Hematopoietic multipotent progenitor cell treated with erythropoietin and hydrocortisone succinate and interleukin-3 and kit ligand, for 4 days (in vitro differentiated cells): ENCODE measurements at places on chromosomes 4 and X.
A peak's percentile ranks its signal among the peaks of the same experiment; 100 is the strongest.

GRCh38 chrX:143633461-143634308, 2.2 kb downstream of the SLITRK4 start:
- DNase-seq, result peak; percentile 17

DNA sequence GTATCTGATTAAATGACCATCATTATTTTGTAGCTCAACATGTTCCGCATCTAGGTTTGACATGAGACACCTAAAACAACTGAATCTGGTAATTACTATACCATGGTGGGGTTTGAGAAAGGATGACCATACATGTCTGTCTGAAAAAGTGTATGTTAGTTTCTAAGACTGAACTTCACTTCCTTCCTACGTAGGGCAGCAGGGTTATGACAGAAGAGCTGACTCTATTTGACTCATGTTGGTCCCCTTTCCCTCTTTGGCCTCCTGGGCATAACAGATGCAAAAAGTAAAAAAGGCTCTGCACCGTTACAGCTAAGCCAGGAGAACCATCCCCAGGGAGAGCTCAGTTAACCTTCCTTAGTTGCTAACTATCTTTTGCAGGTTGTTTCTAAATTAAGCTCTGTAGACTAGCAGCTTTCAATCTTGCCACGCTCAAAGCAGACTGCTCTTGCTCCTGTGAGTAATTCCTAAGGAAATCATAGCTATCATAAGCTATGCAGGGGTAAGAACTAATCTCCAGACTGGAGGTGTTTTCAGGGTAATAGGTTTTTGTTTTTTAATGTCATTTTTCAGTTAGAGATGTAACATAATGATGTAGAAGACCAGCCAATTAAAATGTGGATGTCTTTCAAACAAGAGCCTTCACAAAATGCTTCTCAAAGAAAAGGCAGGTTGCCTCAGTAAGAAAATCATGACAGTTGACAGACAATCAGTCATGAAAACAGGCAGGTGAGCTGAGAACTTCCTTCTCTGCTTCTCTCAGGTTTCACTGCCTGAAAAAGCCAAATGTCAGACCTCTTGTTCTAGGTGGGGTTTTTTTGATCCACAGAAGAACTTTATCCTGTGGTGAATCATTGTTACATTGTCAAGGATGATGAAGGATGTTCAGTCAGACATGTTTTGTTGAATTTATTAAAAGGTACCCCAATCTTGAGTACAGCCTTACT, 66.9 kb upstream of the DAPP1 start:
- no peak for DNase-seq

DNA sequence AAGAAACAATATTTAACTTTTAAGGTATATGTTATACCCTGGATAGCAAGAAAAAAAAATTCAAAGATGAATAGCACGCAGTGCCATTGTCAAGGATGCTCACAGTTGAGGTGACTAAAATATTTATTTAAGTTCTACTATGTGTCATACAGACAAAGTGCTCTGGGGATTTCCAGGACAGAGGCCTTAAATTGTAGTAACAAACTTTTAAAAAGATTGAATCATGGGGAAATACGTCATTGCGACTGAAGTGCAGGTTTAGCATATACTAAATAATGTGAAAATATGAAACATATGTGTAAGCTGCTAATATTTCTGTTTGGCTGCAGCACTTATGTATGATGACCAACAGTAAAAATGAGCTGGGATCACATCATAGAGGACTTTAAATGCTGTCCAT, 748.0 kb upstream of the PCDH7 start:
- DNase-seq, result no peak

GRCh38 chrX:56728321-56728720, 722 bp upstream of the NBDY start:
- DNase-seq, result peak; percentile 44

GRCh38 chr4:121057466-121057922, 14.8 kb downstream of the NDNF start:
- DNase-seq, result no peak

DNA sequence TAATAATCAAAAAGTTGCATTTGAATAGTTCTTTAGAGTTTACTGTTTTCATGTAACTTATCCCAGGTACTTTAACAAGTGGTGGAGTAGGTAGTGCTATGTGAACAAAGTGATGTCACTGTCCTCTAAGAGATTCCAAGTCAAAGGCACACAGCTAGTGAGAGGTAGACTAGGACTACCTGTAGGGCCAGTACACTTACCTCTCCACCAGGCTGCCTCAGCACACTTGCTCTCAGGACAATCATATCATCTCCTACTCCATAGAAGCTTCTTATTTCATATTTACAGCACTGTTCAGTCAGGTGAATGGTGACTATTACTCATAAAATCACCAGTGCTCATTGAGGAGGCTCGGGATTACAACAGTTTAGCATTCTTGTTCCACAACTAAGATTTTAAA, 173.0 kb upstream of the EMCN start:
- no peak for DNase-seq

GRCh38 chr4:172035562-172035961, 222.4 kb downstream of the GALNTL6 start:
- no peak for DNase-seq

DNA sequence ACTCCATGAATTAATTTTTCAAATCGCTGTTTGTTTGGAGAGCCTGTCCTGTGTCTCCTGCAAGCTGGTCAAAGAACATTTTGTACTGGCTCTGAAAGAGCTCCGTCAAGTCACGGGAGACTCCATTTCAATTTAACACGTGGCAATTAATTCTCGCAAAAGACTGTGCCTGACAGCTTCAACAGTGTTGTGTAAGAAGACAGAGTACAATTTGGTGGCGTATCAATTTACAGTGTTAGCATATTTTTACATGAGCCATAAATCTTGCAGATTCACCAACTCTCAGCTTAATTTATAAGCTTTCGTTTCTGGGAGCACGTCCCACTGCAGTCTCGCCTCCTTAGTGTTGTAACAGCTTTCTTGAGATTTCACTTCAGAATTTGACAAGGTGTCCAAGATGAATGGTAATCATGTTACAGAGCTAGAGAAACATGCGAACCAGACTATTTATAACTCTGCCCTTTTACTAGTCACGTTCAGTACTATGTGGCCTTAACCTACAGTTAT, 70.8 kb downstream of the RWDD4 start:
- DNase-seq, result no peak

DNA sequence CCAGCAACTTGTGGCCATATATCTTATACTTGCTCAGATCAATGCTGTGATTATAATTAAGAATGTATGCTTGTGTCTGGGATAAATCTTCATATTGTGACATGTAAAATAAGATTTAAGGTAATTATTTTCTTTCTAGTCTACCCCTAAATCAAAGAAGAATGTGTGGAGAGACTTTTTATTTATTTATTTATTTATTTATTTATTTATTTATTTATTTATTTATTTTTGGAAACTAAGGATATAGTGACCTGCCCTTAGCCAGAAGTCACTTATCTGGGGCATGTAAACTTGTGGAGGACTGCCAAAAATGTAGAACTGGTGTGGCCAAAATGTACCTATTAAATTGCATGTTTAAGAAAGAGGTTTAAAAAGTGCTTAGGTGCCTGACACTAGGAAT, 144.3 kb downstream of the BEND2 start:
- DNase-seq, result no peak

DNA sequence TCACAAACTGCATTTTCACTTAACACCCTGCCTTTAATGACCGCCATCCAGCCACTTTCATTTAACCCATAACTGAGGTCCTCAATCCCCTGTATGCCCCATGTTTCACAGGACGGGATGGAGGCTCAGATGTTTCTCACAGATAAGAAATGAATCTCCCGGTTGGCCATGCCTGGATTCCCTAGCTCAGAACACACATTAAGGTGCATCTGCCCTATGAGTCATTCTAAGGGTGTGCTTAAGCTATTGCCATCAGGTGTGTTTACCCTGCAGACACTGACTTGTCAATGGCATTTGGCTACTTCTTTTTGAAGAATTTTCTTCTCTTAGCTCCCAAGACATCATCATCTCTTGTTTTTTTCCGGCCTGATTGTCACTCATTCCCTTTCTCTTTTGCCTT, 222.6 kb upstream of the SMIM31 start:
- no peak for DNase-seq

DNA sequence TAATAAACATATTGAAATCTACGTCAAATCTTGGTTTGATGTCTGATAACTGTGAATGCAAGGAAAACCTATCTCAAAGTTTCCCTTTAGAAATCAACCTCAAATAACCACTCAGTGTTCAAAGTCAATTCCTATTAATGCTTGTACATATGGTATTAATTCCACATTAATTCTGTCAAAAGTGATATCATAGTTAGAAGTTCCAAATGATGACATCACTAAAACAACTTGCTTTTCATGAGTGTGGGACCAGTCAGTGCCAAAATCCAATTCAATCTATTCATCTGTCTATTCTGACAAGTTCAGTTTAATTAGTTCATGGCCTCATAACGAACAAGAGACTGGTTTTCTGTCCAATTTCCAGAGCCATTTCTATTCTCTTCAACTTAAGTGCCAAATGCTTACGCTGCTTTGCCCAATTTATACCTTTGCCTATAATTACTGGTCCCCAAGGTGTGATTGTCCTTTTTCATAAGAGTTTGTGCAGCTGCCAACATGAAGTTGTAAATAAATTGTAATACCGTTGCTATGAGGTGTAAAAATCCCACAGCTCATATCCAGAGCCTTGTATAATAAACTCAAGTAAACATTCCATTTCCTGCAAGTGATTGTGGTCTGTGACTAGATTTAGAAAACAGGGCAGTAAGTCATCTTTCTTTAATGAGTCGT, 476.2 kb downstream of the RAB28 start:
- no peak for DNase-seq

GRCh38 chr4:137664416-137664815, 132.1 kb upstream of the PCDH18 start:
- no peak for DNase-seq

DNA sequence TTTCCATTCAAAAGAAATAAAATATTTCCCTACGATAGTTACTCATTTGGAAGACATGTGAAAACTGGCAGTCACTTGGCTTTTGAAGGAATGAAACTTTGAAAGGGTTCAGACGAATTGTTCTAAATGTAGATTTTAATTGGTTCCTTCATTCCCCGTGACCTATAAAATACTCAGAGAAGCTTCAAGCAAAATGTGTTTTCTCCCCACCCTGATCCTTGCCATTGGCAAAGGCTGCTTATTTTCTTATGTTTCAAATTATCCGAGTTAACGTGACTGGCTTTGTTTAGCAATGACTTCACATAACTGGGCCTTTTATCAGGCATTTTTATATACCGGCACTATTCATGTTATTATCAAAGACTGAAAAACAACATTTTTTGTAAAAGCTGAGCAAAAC, 204.1 kb upstream of the NEIL3 start:
- no peak for DNase-seq

- no peak for DNase-seq
Measured at GRCh38 chrX:30010471-30010870, 204.9 kb upstream of the MAGEB2 start.

GRCh38 chr4:86891762-86892635, at the start of gene C4orf36:
TSS of gene C4orf36 (minus strand) at chr4:86892422. CDS start at chr4:86891520, 902 bp downstream.
- DNase-seq, result peak; percentile 82

DNA sequence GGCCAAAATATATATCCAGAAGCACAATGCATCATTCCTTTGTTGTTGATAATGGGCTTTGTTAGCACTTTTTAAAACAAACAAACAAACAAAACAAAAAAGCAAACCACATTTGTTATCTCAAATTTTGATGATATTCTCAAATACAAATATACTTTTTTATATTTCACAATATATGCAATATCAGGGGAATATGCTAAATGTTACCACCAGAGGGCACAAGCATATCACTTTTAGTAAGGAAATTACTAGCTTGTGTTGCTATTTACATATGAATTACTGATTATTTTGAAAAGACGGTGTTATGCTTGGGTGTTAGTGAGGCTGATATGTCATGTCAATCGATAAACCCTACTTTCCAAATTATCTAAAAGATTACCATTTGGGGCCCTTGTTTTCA, 29.1 kb downstream of the RIPPLY1 start:
- DNase-seq, result peak; percentile 63

DNA sequence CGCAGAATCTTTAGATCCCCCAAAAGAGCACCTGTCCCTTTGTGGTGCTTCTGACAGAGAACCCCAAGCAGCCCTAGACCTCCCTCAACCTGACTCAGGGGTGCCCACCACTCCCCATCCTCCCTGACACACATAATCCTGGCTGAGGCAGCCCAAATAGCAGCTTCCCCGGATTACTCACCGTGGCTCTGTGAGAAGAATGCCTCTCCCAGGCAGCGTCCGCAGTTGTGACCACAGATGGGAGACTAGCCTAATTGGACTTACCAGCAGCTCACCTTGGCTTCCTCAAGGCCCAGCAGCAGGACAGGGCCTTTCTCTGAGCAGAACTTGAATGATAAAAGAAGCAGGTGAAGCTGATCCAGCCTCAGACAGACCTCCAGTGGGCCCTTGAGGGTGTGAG, 10.3 kb upstream of the ODAPH start:
- DNase-seq, result no peak

DNA sequence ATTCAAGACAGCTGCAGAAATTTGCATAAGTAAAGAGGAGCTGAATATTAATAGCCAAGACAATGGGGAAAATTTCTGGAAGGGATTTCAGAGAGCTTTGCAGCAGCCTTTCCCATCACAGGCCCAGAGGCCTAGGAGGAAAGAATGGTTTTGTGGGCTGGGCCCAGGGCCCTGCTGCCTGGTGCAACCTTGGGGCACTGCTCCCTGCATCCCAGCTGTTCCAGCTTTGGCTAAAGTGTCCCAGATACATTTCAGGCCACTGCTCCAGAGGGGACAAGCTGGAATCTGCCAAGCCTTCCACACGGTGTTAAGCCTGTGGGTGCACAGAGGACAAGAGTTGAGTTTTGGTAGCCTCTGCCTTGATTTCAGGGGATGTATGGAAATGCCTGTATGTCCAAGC, 185.6 kb upstream of the SFRP2 start:
- no peak for DNase-seq
